ENCODE measurements at places on chromosomes 2 and 18. TPM values are rescaled to one million over a fixed set of nuclear protein-coding genes. Genes with fewer than 3 reads are reported as not detected.

UGT1A5 gene
- total RNA-seq = not detected

KIF1A gene
- total RNA-seq = 4.6 TPM

DNA sequence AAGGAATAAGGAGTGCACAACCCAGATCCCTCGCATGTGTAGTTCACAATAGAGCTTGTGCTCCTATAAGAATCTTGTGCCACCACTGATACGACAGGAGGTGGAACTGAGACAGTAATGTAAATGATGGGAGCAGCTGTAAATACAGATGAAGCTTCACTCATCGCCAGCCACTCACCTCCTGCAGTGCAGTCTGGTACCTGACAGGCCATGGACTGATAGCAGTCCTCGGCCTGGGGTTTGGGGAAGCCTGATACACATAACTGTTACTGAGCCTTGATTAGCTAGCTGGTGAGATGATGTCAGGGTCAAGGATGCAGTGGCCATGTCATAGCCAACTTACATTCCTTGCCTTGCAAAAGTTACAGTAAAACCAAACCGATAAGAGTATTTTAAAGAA, 376.6 kb downstream of the NBAS start:
- DNase-seq = no peak
- H3K27me3 ChIP-seq = peaks cover 3% of the 10 kb centered on the region
- H3K4me1 ChIP-seq = no peaks in the 10 kb centered on the region
- H3K4me3 ChIP-seq = no peak overlapping the region
- H3K36me3 ChIP-seq = peaks cover 11% of the 10 kb centered on the region

- no peak overlapping the region for H3K4me3 ChIP-seq
- no peaks in the 10 kb centered on the region for H3K4me1 ChIP-seq
- peaks cover 9% of the 10 kb centered on the region for H3K27me3 ChIP-seq
- H3K27ac ChIP-seq = no peak overlapping the region
- no peaks in the 10 kb centered on the region for H3K36me3 ChIP-seq
Observed at GRCh38 chr2:10982931-10983701, 71.4 kb downstream of the KCNF1 start.

DNA sequence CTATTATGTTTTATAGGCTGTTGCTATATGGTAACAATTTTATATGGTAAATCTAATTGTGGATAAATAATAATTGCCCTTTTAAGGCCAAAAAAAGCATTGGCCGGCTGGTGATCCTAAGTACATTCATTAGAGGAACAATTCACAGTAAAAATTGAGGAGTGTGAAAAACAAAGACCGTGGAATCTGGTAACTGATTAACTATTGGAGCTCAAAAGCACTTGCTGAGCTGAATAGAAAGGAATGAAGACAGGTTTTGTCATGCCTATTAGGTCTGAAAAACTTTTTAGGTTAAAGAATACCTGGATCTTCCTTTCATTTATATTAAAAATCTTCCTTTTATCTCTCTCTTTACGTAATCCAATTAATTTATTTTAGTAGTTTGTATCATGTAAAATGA, 18.5 kb upstream of the RBBP8 start:
- no peaks in the 10 kb centered on the region for H3K36me3 ChIP-seq
- no peak overlapping the region for H3K27ac ChIP-seq
- H3K4me3 ChIP-seq = no peak overlapping the region
- DNase-seq = no peak
- no peaks in the 10 kb centered on the region for H3K4me1 ChIP-seq
- H3K27me3 ChIP-seq = peaks cover 11% of the 10 kb centered on the region

DNA sequence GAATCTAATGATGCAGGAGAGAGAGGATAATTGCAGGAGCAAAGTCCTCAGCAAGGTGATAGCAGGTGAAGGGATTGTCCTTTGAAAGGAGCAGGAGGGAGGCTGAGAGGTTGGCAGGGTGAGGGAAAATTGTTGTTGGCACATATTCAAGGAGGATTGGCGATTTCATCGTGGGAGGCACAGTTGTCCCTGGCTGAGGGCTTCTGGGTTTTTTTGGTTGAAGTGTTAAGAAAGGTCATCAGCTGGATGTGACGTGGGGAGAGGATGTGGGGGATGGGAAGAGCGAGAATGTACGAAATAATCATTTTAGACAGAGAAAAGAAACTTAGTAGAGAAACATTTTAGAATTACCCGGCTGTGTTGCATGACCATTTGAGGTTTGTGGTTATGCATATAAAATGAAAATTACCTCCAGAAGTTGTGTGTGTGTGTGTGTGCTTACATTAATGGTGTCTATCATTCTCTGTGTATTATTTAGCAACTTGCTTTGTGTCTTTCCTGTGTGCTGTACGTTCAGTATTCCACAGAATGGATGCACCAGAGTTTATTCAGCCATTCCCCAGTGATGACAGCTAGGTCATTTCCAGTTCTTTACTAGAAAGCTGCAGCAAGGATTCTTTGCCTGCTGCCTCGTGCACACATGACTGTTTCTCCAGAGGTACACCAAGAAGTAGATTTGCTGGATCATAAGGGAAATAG, 67.6 kb downstream of the SDC1 start:
- no peak for DNase-seq
- no peak overlapping the region for H3K27ac ChIP-seq
- no peaks in the 10 kb centered on the region for H3K4me1 ChIP-seq
- H3K36me3 ChIP-seq = no peaks in the 10 kb centered on the region
- no peak overlapping the region for H3K4me3 ChIP-seq

GRCh38 chr2:74074487-74074886, 73.2 kb downstream of the BOLA3 start:
- peaks cover 3% of the 10 kb centered on the region for H3K4me1 ChIP-seq
- H3K4me3 ChIP-seq = no peak overlapping the region
- H3K27ac ChIP-seq = no peak overlapping the region
- DNase-seq = no peak
- H3K27me3 ChIP-seq = no peaks in the 10 kb centered on the region
- H3K36me3 ChIP-seq = peaks cover 11% of the 10 kb centered on the region

GRCh38 chr2:102251042-102251848, 60.1 kb upstream of the IL1RL1 start:
- H3K4me1 ChIP-seq = peaks cover 40% of the 10 kb centered on the region
- peaks cover 21% of the 10 kb centered on the region for H3K27me3 ChIP-seq
- DNase-seq = peak; percentile 67

Measured in activated CD8-positive, alpha-beta memory T cell treated with anti-CD3 and anti-CD28 coated beads, Interleukin-2, amount 10 ng/mL, durations not matched to agents 7 days and 5 days (primary cell).